ENCODE measurements at places on chromosomes 11 and 22.

GRCh38 chr11:6357222-6357621, 33.1 kb upstream of the SMPD1 start:
- no peak for DNase-seq

DNA sequence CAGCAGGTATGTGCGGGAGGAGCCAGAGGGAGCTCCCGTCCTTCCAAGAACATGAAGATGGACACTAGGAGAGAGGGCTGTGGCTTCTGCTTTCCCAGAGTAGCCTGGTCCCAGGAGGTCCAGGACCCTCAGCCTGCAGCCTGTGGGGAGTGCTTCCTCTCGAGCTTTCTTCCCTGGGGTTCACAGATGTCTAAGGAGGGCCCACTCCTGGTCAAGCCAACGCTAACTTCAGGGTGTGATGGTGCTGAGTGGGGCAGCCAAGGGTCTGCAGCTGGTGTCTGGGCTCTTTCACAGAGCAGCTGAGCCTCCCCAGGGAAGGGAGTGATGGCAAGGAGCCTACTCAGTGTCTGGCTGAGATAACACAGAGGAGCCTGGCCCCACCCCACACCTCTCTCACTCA, 3.3 kb downstream of the POU2F3 start:
- no peak for DNase-seq

- no peak for DNase-seq
These were observed 23.2 kb downstream of the ARHGAP1 start for GRCh38 chr11:46677169-46677568.

GRCh38 chr11:108729227-108729871, 64.5 kb downstream of the DDX10 start:
- no peak for DNase-seq

- no peak for DNase-seq
These were observed 68.4 kb downstream of the TBC1D22A start for GRCh38 chr22:46830841-46831240.

DNA sequence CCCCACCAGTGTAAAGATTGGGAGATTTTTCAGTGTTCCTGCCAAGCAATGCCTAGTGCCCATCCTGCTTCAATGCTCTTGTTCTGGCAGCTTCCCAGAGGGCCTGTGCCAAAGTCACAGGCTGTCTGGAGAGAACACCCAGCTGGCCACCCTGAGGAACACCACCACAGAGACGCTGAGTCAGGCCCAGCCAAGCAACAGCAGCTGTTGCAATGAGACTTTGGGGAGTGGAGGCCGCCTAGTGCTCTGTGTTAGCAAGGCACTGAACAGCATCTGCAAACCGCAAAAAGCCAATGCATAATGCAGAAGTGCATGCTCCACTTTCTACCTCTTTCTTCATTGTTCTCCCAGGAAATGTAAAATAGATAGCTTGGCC, 168.1 kb downstream of the NXPE2 start:
- no peak for DNase-seq
